ENCODE measurements at places on chromosomes 7 and 10. TPM values are rescaled to one million over a fixed set of nuclear protein-coding genes. Genes with fewer than 3 reads are reported as not detected.

KIF20B gene
- 1.6 TPM for total RNA-seq

GRB10 gene
- total RNA-seq: 24.9 TPM

REPIN1 gene
- 106 TPM for total RNA-seq

CYP3A4 gene
- 891 TPM for total RNA-seq

FAM25C gene
- not detected for total RNA-seq

STOX1 gene
- 0.81 TPM for total RNA-seq

Data from right lobe of liver (tissue), 6 donors.